Fibroblast of skin of back (primary cell): ENCODE measurements at places on chromosomes 13 and 19.

DNA sequence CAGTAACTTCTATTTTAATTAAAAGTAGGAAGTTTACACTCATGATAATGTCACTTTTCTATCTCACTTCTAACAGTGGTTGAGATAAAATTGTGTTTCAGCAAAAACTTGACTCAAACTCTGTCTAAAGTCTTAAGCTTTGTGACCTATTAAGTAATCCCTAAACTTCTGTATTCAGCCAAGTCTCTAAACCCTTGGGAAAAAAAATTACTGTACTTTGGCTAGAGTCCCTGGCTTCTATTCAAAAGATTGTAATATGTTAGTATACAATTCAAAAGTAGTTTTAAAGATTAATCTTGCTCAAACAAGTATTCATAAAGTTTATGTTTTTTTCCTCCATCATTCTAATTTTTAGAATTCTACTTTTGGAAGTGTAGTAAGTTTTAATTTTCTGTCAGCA is 1248.8 kb downstream of the UQCRFS1 start:
- no peak for DNase-seq

- DNase-seq = no peak
Observed at GRCh38 chr19:7515110-7515644, 726 bp upstream of the ZNF358 start.

DNA sequence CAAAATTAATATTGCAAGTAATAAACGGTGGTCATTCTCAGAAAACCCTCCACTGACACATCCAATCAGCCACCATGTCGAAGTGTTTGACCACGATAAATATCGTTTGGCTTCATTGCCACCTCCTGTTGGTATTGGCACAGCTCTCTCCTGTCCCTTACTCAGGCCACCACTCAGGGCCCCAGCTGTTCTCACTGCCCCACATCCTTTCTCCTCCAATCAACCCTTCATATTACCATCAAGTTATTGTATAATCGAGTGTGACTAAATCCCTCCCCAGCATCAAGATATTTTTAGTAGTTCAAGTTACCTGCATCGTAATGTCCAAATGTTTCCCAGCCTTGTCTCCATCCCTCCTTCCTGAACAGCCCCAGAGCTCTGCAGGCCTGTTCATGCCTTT is 50.4 kb downstream of the SACS start:
- DNase-seq = no peak

DNA sequence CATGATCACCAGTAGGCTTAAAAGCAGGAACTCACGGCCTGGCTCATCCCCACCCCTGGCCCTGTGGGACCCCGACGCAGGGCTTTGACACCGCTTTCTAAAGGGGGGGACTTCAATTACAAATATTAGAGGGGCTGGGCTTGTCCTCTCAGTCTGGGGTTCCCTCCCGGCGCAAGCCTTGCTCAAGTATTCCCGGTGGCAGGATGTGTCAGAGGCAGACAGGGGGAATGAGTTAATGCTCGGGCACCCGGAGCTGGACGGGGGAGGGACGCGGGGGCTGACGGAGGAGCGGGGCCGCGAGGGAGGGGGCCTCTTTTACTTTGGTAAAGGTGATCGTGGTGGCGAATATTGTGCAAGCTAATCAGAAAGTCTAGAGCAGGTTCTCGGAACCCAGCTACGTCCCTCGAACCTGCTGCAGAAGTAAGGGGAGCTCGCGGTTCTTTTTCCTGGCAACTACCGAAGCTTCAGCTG is 1.1 kb downstream of the FGF14 start:
- DNase-seq = peak; percentile 15

DNA sequence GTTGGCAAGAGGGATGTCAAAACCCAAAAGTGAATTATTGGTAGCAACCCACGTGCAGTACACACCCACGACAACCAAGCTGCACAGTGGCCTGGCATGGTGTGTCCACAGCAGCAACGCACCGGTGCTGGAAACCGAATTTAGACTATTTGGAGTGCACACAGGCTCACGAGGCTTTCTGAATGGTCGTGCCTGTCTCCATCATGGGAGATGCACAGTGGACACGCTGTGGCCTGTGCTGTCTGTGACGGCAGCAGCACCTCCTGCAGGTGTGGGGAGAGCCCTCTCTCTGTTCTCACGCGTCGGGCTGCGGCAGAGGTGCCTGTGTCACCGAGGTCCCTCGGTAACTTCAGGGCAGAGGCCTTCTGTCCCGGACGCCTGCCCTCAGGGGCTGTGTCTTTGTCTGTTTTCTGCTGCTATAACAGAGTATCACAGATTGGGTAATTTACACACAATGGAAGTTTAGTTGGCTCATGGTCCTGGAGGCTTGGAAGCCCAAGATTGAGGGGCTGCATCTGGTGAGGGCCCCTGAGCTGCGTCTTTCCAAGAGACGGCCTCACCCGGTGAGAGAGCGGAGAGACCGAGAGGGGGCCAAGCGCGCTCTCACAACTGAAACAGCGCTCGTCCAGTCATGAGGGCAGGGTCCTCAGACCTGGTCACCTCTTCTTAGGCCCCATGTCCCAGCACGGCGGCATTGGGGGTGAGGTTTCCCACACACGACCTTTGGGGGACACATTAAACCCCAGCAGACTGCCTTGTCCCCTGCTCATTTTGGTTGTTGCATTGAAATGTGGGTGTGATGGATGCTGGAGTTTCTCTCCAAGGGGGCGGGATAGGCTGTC is 9.1 kb upstream of the MCF2L start:
- DNase-seq = no peak

DNA sequence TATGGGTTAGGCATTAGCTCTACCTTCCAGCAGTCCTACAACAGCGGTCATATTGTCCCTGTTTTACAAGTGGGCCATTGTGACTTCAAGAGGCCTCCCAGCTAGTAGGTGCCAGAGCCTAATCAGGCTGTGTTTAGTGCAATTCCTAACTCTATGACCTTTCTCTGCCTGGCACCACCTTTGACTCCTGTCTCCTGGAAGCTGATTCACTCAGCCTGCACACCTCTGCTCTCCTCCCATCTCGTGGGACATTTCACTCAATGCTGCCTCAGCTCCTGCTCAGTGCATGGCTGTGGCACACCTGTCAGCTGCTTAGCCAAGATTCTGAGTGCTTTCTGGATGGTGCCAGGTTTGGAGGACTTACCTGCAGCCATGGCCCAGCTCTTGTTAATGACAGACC is 9.5 kb upstream of the GJB6 start:
- DNase-seq = no peak

- DNase-seq = peak; percentile 30
Observed at GRCh38 chr13:95073747-95074311, 227.4 kb downstream of the ABCC4 start.

GRCh38 chr13:22915442-22916082 is 265.2 kb upstream of the SGCG start:
- DNase-seq = peak; percentile 30

GRCh38 chr19:39166571-39167391 is 30.0 kb upstream of the NCCRP1 start:
- DNase-seq = no peak

DNA sequence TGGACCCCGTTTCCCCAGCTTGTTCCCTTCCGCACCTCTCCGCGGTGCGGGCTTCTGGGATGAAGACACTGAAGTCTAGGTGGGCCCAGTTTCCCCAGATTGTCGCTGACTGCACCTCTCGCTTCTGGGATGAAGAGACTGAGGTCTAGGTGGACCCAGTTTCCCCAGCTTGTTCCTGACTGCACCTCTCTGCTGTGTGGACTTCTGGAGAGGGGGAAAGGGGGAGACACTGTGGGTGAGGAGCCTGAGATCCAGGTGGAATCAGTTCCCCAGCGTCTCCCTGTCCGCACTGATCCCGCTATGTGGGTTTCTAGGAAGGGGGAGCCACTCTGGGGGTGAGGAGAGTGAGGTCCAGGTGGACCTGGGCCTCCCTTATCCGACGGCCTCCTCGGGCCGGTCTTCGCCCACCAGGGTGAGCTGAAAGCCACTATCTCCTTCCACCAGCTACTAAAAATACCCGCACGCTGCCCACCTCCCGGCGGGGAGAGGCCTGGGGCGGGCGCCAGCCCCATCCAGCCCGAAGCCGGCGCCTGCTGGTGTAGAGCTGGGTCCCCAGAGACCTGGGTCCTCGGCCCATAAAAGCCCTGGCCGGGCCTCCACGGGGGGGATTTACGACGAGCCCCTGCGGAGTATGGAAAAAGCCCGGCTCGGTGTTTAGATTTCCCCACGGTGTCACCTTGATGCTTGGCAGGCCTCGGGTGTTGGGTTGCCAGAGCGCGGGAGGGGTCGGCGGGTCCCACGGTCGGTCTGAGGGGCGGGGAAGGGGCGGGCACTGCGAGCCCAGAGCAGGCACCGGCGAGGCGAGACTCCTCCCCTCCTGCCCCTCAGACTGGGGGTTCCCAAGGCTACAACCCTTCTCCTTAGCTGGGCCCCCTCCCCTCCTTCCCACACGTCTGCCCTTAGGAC is 10.6 kb downstream of the FUT6 start:
- no peak for DNase-seq

DNA sequence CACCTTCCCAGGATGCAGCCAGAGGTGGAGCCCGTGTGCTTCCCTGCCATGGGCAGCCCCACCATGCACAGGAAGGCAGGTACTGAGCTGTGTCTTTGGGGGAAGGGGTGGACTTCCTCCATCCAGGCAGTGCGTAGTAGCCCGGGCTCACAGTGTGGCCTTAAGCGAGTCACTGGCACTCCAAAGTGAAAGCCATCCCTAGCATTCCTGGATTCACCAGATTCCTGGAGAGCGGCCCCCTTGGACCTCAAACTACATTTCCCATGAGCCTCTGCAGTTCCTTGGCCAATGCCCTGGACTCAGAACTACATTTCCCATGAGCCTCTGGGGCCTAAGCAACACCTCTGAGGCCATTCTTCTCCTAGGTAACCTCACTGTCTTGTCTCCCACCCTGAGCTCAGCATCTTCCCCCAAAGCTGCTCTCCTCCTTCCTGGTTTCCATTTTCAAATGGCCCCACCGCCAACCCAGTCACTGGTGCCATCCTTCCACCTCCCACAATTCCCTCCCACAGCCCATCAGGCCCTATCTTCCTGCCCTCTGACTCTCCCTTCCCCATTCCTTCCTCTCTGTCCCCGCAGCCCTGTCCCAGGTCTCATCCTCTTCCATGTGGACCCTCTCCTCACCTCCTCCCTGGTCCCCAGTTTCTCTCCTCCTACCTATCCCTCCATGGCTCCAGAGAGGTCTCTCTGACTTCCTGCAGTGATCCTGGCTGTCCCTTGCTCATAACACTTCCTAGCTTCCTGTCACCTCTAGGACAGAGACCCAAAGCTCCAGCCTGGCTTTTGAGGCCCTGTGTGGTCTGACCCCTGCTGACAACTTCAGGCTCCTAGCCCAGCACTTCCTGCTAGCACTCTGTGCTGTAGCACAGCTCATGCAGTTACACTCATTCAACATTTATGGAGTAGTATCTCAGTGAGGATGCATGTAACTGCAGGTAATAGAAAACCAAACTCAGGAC is at the start of gene C19orf81:
Gene C19orf81 (plus strand): TSS at position 13 of the 959 bp plus-strand sequence. CDS start 0 bp downstream, at position 13.
- peak; percentile 11 for DNase-seq

GRCh38 chr13:27923794-27924528 is 4.2 kb downstream of the PDX1 start:
- no peak for DNase-seq

DNA sequence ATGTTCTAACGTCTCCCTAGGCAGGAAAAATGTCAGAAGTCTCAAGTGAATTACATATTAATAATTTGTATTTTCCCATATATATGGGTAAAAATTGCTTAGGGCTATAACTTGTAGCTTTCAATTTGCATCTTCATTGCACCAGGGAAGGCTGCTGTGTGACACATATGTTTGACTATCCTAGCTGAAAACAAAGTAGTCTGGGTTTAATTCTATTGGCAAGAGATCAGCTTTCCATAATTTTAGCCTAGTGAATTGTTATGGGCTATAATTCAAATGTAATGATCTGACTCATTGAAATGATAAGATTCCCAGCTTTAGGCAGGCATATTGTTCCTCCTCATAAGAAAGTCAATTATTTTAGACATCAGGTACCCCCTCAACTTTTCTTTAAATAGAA is 553.1 kb downstream of the DCT start:
- DNase-seq = no peak

DNA sequence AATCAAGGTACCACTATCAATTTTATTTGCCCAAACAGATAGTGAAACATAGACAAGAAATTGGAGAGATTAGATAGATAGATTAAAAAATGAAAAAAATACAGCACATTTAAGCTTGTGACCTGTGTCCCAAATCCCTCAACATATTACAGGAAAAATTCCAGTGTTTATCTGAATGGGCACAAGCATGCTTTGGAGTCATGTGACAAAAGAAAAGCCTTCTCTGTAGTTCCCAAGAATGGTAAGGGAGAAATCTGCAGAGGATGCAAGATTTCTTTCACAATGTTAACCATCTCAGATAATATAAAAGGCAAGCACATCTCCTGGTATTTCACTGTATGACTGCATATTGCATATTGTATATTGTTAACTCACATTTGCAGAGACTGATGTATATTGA is 168.0 kb downstream of the PCDH9 start:
- no peak for DNase-seq

- DNase-seq = no peak
Observed at GRCh38 chr13:78971355-78972025, 312.5 kb upstream of the OBI1 start.

GRCh38 chr19:44722131-44723121 is 23.5 kb downstream of the CEACAM16 start:
- DNase-seq = no peak

- DNase-seq = no peak
Observed at GRCh38 chr13:51745243-51745642, 58.7 kb downstream of the DHRS12 start.

- DNase-seq = no peak
Observed at GRCh38 chr13:40582531-40582930, 83.9 kb downstream of the FOXO1 start.

- DNase-seq = no peak
Observed at GRCh38 chr13:79905018-79905417, 424.1 kb downstream of the NDFIP2 start.

DNA sequence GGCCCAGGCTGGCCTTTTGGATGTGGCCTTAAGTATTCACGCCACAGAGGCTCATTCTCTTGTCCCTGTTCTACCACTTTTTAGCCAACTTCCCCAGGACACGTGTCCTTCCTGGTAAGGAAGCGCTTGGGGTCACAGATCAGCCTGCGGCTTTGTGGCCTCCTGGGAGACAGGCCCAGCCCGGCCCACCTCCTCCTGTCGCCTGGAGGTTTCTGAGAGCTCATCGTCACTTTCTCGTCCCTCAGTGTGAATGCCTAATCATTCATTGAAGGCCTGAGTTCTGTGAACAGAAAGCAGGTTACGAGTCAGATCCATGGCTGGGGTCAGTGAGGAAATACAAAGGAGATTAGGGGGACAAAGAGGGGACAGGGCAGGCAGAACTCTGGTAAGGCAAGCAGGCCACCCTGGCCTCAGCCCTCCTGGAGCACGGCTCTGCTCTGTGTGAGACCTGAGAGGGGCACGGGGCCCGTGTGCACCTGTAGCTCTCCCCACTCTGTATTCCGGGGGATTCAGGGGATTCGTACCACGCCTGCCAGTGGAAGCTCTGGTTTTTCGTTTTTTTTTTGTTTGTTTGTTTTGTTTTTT is 38.6 kb upstream of the TSHZ3 start:
- DNase-seq = no peak

- DNase-seq = no peak
Observed at GRCh38 chr13:20349564-20350381, 117.7 kb upstream of the GJB6 start.

- no peak for DNase-seq
Observed at GRCh38 chr13:50685956-50686355, 157.5 kb downstream of the DLEU7 start.
